Stimulated activated CD8-positive, alpha-beta memory T cell treated with anti-CD3 and anti-CD28 coated beads, Interleukin-7, amount 100 ng/mL, for 1 hour (primary cell): ENCODE measurements at places on chromosomes 16 and 17.

DNA sequence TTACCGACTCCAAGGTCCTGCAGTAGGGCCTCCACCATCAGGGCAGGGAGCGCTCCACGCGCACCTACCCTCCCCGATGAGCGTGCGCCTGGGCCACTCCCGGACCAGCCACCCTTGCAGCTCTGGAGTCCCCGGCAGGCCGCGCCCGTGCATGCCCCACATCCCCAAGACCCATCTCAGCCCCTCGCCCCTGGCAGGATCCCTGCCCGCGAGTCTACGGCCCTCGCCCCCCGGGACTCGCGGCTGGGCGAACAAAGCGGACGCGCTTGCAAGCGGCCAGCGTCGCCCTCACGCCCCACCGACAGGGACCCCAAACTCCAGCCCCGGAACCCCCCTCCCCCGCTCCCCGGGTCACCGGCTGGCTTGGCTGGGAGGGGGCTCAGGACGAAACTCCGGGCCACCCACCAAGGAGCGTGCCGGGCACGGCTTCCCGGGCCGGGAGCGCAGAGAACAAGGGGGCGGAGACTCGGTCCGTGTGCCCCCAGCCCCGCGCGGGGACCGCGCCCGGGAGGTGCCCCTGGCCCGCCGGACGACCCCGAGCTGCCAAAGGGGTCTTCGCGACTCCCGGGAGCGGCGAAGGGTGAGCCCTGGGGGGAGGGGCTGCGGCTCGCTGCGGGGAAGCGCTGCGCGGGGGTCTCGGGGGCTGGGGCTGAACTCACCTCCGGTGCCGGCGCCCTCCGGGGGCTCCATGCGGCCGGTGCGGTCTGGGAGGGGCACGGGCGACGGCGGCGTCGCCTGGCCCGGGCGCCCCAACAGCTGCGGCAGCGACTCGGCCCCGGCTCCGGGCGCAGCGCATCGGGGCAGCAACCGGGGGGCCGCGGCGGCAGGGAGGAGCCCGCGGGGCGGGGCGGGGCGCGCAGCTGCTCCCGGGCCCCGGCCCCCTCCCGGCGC is at the start of gene DBNDD1:
DBNDD1 (minus strand) TSS at position 805 of the 891 bp plus-strand sequence; CDS start at position 690, 115 bp downstream.
- DNase-seq, result no peak

GRCh38 chr16:77943801-77944200 is 78.5 kb upstream of the CLEC3A start:
- no peak for DNase-seq

- DNase-seq, result no peak
Observed at GRCh38 chr17:58789160-58789559, 33.5 kb downstream of the PPM1E start.

DNA sequence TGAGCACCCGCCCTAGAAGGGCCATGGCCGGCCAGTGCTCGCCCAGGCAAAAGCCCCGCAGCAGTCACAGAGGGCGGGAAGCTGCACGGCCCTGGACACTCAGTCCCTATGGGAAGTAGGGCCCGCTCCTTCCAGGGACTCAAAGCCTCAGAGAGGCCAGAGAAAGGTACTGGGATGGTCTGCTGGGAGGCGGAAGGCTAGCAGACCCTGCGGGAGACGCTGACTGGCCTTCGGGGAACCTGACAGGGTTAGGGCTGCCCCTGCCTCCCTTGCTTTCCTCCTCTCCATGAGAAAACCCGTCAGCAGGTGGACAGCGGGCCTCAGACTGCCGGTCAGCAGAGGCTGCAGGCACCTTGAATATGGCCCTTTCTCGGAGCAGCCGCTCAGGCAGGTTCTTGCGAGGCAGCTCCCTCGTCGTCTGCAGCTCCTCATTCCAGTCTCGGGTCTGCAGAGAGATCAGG is 11.5 kb downstream of the CLUH start:
- DNase-seq, result no peak

GRCh38 chr16:85564277-85565051 is 48.7 kb upstream of the GSE1 start:
- no peak for DNase-seq

DNA sequence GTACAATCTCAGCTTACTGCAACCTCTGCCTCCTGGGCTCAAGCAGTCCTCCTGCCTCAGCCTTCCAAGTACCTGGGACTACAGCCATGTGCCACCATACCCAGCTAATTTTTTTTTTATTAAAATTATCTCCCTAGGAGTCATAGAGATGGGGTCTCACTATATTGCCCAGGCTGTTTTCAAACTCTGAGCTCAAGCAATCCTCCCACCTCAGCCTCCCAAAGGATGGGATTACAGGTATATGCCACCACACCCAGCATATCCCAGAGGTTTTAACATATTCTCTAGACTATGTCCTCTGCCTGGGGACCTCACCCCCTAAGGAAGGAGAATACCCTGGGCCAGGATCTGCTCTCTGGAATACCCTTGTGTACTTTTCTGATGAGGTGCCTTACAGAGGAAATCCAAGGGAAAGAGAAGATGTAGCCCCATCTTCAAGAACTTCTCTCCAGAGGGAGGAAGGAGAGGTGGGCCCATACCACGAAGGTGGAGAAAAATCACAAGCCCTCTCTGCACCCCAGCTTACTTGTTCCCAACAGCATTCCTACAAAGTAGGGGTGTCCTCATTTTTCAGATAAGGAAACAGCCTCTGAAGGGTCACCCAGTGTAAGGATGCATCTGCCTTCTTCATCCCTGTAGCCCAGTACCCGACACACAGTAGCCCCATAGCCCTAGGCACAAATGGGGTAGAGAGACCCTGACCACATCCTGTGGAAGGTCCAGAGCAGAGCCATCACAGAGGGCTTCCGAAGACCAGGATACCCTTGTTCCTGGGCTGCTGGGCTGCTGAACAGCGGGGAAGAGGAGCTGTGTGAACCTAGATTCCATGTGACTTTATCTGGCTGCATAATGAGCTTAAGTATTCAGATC is 151.6 kb downstream of the SOCS1 start:
- no peak for DNase-seq

DNA sequence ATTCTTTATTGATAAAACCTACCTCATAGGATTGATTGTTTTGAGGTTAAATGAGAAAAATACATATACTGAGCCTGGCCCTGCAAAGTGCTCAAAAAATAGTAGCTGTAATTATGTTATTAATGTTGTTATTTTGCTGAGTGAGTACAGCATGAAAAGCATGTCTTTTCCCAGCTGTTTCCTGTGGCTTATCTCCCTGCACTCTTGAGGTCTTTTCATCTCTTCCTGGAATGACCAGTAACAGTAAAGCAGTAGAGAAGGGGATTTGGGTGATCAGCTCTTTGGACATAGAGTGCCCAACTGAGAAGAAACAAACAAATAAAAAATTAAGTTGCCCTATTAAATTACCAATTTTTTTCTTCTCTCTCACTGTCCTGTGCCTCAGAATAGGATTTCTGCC is 53.7 kb downstream of the NFAT5 start:
- DNase-seq, result no peak

DNA sequence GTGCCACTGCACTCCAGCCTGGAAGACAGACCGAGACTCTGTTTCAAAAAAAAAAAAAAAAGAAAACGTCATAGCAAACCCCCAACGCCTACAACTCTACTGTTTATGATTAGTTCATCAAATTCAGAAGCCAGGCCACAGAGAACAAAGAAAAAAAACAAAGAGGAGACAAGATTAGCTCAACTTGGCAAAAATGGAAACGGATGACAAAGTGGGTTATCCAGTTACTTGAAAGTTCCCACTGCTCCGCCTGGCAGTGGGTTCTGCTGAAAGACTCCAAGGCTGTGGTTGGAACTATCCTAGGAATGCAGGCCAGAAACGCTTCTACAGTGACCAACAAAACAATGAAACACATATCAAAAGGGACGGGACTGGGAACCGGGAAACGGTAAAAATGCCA is 53.1 kb downstream of the MRM3 start:
- DNase-seq, result no peak

DNA sequence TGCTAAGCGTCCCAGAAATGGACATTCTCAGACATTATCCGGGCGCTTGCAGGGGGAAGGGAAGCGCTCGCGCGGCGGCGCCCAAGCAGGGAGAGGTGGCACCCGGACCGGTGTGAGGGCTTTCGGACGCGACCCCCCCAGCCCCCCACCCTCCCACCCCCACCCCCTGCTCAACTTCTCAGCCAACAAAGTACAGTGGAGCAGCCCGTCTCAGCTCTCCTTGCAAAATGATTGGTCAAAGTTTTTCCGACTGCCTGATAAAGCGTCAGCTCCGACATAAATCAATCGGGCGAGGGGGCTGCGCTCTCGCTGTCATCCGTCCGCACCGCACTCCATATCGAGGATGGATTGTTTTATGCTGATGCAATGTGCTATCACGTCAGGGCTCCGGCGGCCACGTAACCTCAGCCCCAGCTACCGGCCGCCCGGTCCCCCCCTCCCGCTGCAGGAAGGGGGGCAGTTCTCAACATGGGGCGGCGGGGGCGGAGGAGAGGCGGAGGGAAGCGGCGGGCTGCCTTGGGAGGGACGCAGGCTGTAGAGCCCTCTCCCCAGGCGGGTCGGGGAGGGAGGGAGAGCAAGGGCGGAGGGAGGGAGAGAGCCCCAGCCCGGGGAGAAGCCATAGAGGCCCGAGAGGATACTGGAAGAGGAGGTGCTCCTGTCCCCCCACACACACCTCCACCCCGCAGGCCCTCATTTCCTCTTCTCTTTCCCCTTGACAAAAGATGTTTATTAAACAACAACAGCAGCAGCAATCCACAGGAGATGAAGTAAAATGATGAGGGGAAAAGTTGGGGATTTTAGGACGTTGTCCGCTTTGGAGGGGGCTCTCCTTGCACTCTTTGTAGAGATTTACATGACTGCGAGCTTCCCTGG is at the start of gene HOXB9:
HOXB9 (minus strand) TSS at position 114 of the 873 bp plus-strand sequence; CDS start at position 25, 89 bp downstream.
- DNase-seq, result no peak

DNA sequence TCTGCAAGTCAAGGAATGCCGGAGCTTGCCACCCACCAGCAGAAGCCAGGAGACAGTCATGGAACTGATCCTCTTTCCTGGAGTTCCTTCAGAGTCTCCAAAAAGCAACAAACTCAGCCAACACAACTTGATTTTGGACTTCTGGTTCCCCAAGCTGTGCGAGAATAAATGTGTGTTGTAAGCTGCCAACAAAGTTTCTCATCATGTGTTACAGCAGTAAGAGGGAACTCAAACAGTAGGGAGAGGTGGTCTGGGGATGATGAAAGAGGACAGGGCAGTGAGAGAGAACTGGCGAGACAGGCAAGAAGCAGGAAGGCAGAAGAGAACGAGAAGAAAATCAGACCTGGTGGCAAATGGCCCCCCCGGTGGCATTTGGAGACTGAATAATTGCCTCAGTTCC is 204.9 kb downstream of the MAF start:
- no peak for DNase-seq
